ENCODE measurements at places on chromosomes 5 and 9.
A peak's percentile ranks its signal among the peaks of the same experiment; 100 is the strongest.

GRCh38 chr9:2158766-2159430 lies 143.8 kb downstream of the SMARCA2 start:
- DNase-seq = no peak

DNA sequence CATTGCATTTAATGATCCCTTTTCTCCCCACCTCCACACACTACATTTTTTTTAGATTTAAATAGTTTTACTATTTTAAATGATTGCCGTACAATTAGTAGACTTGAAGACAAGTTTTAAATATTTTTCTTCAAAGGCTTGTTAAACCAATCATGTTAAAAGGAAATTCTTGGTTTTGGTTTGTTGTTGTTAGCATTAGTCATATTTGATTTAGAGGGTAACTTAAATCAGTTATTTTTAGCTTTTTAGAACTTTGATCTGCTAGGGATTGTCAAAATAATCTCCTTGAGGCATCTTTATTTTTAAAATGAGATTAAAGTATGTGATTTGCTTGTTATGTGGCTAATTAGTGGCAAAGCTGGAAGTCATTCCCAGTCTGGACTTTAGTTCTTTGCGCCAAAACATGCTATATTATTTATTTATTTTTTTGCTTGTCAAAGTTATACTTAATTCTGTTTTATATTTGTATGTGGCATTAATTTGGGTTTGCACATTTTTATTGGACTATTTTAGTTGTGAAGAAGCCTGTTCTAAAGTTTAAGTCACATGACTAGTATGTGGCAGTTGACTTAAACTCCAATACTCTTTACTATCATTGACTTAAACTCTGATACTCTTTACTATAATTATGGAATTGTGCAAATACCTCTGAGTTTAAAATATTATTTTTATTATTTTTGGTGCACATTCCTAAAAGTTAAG lies 14.7 kb downstream of the ITGA1 start:
- no peak for DNase-seq

- no peak for DNase-seq
Observed at GRCh38 chr5:40385544-40385943, 294.2 kb upstream of the PTGER4 start.

GRCh38 chr5:29935371-29935770 lies 1258.1 kb upstream of the CDH6 start:
- DNase-seq = no peak

DNA sequence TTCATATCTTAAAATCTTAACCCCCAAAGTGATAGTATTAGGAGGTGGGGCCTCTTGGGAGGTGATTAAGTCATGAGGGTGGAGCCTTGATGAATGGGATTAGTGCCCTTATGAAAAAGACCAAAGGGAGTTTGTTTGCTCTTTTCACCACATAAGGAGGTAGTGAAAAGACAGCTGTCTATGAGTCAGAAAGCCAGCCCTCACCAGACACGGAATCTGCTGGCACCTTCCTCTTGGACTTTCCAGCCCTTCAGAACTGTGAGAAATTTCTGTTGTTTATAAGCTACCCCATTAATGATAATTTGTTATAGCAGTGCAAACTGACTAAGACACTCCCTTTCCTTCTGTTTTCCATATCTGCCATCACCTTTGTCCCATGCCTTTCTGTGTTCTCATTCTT lies 20.8 kb downstream of the IFNB1 start:
- no peak for DNase-seq

DNA sequence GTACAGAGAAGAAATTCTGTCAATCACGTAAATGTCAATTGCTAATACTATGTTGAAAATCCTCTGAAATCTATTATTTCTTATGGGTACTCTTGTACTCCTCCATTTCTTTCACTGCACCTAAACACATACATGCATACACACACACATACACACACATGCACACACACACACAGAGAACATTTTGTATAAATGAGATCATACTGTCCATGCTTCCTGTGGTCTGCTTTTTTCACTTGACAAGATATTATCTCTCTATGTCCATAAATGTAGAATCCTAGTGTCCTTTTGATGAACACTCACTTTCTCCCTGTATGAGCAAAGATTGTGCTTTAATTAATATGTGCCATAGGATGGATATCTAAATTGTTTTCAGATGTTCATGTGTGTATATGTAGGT lies 32.7 kb upstream of the TLR4 start:
- DNase-seq = no peak

DNA sequence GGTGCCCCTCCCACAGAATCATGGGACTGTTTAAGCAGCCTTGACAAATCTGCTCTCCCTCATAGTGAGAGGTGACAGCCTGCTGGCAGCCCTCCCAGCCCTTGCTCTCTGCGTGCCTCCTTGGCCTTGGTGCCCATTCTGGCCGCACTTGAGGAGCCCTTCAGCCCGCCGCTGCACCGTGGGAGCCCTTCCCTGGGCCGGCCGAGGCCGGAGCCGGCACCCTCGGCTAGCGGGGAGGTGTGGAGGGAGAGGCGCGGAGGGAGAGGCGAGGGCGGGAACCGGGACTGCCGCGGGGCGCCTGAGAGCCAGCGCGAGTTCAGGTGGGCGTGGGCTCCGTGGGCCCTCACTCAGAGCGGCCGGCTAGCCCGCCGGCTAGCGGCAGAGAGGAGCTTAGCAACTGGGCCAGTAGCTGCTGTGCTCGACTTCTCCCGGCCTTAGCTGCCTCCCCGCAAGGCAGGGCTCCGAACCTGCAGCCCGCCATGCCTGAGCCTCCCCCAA lies 125.9 kb upstream of the MYO10 start:
- DNase-seq = no peak

DNA sequence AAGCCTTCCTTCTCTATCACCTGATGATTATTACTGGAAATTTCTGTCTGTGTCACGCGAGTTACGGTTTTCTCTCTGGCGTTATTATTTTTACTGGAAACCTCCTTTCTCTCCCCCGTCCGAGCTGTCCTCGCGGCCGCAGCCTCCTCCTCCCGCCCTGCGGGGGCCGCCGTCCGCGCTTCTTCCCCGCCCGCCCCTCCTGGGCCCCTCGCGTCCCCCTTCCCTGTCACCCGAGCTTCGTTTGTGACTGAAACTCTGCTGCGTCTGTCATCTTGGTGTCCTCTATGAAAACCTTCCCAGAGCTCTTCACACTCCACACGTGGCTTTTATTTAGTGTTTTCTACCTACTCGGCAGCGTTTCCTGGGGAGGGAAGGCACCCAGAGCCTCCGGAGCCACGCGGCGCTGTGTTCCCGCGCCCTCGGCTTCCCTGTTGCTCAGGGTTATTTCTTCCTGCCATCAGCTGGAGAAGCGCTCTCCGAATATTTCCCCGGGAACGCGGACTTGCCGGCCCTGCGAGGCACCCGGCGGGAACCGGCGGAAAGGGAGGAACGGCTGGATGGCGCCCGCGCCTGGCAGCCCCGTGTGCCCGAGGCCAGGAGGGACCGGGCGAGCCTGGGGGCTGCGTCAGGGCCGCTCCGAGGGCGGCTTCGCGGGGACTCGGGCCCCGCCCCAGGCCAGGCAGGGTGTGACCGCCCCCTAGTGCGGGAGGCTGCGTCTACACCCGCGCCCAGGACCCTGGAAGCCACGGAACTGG lies 33.9 kb downstream of the TRIP13 start:
- peak; percentile 51 for DNase-seq

GRCh38 chr9:37293664-37294524 lies 128.6 kb upstream of the GRHPR start:
- DNase-seq = no peak

DNA sequence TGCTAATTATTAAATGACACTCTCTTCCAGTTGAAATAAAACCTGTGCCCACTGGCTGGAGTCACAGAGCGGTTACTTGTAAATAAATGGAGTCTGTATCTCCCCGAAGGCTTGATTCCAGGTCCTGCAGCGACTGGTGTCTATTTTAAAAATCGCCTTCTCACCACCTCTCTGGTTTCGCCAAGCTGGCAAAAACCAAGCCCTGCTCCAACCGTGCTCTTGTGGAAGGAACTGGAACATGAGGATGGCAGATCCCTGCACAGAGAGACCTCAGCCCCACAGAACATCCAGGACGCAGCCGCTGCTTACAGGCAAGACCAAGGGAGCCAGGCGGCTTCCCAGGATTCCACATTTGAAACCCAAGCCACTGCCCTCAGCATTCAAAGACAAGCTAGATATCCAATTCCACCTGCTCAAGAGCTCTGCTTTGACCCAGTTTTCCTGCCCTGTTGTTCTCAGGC lies 15.0 kb downstream of the SEMA4D start:
- no peak for DNase-seq

DNA sequence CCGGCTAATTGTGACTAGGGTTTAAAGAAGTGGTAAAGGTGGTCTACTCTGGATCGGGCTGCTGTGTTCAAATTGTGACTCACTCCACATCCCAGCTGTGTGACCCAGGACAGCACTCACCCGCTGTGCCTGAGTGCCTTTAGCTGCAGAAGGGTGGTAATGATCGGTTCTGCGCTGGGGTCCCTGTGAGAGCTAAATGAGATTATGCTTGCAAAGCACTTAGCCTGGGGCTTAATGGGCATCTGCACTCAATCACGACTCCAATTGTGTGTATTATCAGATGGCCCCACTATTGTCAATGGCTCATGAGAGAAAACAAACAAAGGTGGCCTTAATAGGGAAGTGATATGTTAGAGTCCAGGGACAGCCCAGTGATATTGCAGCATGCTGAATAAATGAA lies 25.1 kb upstream of the TBC1D2 start:
- DNase-seq = no peak

DNA sequence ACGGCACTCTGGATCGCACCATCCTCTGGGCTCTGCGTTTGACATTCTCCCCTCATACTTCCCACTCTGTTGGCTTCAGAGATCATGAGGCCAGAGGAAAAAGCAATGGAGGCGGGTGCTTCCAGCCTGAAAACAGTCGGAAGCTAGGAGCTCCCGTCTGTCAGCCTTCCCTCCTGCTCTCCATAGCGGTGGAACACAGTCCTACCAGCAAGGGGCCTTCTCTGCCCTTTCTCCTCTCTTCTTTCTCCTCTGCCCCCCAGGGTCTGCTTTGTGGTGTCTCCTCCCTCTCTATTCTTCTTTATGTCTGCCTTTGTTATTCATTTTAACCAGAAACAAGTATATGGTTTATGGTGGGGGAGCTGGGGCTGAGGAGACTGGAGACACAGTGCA lies 152.5 kb upstream of the NFIB start:
- DNase-seq = no peak

DNA sequence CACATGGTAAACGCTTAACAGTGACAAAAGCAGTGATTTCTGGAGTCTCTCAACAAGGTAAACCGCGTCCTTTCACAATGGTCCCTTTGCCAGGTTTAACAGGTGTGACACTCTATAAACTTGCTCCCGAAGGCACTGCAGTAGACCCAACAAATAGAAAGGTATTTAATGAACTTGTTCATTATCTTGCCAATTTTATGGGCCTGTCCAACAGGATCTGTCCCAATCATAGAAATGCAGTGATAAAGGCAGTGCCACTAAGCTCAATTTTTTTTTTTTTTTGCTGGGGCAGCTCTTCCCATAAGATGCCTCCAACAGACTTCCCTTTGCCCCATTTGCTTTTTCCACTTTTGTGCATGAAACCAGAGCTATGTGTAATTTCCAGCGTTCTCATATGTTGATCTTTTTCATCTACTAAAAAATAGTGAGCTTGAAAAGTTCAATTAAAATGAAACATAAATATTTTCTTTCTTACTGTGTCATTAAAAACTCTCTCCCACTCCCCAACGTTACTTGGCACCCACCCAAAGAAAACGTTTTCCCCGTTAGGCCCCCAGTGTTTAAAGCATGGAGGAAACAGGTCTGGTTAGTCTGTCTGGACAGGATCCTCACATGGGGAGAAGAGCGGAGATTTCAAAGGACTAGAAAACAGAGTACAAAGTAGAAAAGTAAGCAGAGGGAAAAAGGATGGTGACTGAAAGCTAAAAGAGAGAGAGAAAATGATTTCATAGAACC lies 80.9 kb upstream of the SPATA31D4 start:
- DNase-seq = no peak

DNA sequence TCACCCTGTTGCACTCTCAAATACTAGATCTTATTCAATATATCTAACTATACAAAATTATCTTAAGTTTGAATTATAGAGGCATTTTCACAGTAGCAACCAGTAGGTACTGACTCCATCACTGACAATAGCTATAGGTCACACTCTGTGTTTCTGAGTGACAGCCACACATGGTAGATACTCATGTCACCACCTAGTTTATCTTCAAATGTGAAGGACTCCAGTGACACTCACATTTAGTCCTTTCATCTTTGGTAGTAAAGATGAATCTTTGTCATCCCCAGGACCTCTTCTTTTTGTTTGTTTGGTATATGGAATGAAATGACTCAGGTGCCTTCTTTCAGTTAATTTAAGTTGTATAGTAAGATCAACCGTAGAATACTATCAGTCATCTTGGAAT lies 102.5 kb upstream of the DHFR start:
- DNase-seq = no peak

DNA sequence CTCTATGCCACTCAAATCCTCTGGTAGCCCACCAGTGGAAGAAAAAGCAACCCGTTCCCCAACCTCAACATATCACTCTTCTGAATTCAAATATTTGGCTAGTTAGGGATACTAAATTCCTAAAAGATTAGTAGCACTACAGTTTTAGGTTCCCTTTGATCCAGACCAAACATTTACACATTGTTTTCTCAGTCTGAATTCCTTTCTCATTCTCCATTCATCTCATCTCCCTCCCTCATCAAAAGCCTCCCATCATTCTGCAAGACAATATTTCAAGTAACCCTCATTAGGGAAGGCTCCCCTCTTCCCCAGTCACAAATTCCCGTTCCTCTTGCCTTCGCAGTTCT lies 26.3 kb downstream of the ADAM19 start:
- DNase-seq = no peak

DNA sequence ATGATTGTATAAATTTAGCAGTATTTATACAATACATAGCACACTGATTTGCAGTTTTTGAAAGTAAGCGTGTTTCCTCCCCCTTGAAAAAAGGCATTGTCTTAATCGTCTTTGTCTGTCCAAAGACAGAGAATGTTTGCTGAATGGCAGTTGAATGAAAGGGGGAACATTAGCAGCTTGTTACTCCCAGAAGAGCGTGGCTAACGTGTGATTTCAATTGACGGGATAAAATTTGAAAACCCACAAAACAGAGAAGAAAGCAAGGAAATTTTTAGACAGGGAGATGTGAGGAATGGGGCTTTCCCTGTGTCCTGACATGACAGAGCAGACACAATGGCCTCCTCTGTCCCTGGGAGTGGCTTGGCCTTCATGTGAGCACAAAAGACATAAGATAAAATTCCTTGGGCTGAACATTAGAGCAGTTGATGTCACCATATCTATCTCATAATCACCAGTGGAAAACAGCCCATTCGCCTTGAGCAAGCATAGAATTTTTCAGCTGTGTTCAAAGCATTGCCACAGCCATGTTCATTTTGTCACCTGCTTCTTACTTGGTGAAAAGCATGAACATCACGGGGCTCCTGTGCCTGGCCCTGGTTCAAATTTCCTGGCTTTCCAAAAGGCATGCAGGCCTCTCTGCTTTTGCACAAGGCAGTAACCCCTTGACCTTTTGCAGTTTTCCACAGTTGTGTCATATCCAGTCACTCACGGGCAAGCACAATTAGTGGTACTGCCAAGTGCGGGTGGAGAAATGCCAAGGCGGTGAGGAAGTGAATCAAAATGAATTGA lies 126.9 kb downstream of the TLE1 start:
- DNase-seq = no peak

DNA sequence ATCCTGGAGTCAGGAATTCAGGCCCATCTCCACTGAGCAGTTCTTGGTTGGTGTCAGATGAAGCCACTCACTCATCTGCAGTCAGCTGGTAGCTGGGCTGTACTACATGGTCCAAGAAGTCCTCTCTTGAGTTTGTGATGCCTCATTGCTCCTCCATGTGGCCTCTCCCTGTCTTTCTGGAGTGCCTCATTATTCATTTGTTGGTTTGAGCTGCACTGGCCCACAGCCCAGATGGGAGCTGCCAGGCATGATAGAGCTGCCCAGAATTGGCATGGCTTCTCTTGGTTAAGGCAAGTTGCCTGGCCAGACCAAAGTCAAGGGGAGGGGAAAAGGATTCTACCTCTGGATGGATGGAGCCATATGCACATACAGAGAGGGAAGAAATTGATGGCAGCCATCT lies 8.0 kb downstream of the PTCD2 start:
- DNase-seq = no peak

Measured in activated CD4-positive, alpha-beta T cell treated with anti-CD3 and anti-CD28 coated beads for 48 hours (primary cell).